ENCODE measurements at places on chromosomes 5 and 9.

GRCh38 chr5:124596595-124597421 is 149.6 kb downstream of the ZNF608 start:
- no peak for DNase-seq

DNA sequence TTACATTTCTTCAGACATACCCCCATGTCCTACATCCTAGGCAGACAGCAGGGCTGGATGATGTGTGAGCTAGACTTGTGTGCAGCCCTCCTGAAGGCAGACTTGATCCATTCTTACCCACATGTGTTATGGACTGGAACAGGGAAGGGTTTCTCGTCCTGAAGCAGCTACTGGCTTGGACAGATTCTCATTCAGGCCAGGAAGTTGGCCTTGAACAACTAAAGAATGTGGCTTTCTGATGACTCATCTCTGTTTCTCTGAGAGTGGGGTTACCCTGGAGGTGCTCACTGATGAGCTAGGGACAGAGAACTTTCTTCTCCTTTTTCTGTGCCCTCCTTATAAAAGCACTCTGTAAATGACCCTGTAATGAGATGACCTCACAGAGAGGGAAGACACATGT is 246.5 kb downstream of the PCSK5 start:
- no peak for DNase-seq

DNA sequence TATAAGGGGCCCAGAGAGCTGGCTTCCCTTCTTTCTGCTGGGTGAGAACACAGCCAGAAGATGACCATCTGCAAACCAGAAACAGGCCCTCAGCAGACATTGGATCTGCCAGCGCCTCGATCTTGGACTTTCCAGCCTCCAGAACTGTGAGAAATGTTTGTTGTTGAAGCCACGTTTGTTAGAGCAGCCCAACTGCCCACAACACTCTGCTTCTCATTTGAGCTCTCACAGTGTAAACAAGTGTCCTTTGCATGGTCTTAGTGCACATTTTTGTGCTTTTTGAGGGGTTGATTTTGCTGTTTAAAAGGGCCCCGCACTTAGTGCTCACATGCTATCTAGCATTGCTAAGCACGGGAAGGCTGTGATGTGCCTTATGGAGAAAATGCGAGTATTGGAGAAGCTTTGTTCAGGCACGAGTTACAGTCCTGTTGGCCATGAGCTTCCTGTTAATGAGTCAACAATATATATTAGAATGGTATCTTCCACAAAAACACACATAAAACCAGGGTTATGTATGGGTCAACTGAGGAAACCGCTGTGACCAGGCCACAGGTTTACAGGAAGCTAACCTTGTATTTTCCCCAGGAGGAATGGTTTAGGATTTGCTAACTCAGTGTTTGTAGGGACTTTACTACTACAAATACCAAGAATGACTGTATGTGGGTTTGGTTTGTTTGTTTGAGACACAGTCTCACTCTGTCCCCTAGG is 11.9 kb downstream of the CMBL start:
- no peak for DNase-seq

DNA sequence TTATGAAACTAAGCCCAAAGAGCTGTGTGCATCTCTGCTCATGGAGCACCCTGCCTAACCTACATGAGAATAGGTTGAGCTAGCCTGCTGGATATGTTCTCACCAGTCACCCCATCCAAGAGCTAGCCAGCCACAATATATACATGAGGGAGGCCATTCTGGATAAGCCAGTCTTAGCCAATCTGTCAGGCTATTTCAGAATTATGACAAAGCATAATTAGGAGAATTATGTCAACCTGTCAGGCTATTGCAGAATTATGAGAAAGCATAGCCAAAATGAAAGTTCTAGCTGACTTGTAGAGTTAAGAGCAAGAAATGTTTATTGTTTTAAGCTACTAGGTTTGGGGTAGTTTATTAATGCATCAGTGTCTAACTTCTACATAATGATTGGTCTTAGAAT is 189.8 kb downstream of the WDR70 start:
- no peak for DNase-seq

- no peak for DNase-seq
These were observed 130.0 kb upstream of the NR3C1 start for GRCh38 chr5:143533475-143533874.

GRCh38 chr9:77435277-77435676 is 212.8 kb downstream of the GNA14 start:
- no peak for DNase-seq
